ENCODE measurements at places on chromosomes 2 and 18.
A peak's percentile ranks its signal among the peaks of the same experiment; 100 is the strongest.

GRCh38 chr2:230220347-230220969, 674 bp upstream of the SP110 start:
- no peak for DNase-seq

DNA sequence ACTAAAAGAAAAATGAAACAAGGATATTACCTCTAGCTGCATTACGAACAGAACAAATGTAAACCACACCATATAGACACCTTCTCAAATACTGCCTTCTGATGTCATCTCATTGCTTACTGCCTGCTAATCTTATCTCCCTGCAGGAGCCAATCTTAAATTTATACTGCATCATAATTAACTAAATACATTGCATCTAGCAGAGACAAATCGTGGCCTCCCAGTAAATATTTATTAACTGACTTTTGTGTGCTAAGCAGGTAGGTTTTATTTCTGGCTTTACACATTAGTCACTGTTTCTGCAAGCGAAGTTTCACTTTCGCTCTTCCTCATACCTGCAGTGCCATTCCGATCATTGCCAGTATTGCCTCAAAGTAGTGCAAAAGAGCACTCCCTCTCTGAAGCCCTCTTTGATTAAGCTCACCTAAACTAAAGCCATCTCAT, 67.5 kb downstream of the SPATS2L start:
- peak; percentile 52 for DNase-seq

DNA sequence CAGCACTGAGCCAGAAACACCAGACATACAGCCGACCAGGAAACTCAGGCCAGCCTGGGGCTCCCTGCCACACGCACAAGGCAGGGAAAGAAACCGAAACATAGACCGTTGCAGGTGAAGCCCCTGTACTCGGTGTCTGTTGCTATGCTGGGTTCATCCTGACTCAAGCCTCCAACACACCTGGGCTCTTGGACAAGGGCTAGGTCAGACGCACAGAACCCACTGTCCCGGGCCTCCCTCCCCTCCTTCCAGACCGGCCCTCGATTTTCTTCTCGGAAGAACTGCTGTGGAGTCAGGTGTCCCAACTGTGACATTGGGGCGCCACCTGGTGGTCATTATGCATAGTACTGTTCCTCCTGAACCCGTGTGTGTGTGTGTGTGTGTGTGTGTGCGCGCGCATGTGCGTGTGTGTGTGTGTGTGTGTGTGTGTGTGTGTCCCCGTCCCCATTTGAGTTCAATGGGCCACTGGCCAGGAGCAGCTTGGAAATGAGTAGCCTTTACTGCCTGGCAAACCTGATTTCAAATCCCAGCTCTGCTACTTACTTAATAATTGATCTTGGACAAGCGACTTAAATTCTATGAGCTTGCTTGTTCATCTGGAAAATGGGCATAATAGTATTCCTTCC, 55.4 kb upstream of the GLI2 start:
- DNase-seq, result peak; percentile 36

GRCh38 chr2:199744724-199745123, 106.3 kb downstream of the FTCDNL1 start:
- DNase-seq, result no peak

GRCh38 chr2:189440644-189440946, 679 bp upstream of the WDR75 start:
- DNase-seq, result no peak

DNA sequence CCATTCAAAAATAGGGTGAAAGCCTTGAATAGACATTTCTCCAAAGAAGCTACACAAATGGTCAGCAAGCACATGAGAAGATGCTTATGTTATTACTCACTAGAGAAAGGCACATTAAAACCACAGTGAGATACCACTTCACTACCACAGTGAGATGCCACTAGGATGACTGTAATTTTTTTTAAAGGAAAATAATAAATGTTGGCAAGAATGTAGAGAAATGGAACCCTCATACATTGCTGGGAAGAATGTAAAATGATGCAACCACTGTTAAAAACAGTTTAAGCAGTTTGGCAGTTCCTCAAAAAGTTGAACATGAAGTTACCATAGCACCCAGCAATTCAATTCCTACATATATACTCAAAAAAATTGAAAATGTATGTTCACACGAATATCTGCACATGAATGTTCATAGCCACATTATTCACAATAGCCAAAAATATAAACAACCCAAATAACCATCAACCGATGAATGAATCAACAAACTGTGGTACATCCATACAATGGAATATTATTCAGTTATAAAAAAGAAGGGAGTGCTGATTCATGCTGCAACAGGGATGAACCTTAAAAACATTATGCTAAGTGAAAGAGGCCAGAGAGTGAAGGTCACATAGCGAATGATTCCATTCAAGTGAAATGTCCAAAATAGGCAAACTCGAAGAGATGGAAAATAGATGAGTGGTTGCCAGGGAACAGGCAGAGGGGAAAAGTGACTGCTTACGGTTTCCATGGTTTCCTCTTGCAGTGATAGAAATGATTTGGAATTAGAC, 156.2 kb upstream of the NDUFV2 start:
- no peak for DNase-seq

GRCh38 chr18:75551071-75551470, 123.6 kb upstream of the SMIM21 start:
- DNase-seq, result no peak

GRCh38 chr2:49770919-49771318, 616.6 kb upstream of the FSHR start:
- no peak for DNase-seq

DNA sequence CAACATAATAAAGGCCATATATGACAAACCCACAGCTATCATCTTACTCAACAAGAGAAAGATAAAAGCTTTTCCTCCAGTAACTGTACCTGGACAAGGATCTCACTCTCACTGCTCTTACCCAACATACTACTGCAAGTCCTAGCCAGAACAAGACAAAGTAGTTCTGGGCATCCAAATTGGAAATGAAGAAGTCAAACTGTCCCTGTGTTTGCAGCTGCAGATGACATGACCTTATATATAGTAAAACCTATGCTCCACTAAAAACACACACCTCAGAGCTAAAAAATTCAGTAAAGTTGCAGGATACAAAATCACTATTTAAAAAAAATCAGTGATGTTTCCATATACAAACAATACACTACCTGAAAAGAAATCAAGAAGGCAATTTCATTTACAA, 32.2 kb downstream of the USP34 start:
- no peak for DNase-seq

GRCh38 chr18:56651771-56652092, 573 bp downstream of the WDR7 start:
- no peak for DNase-seq
